ENCODE measurements at places on chromosomes 1 and 21. TPM values are rescaled to one million over a fixed set of nuclear protein-coding genes. Genes with fewer than 3 reads are reported as not detected.
A peak's percentile ranks its signal among the peaks of the same experiment; 100 is the strongest.

DNA sequence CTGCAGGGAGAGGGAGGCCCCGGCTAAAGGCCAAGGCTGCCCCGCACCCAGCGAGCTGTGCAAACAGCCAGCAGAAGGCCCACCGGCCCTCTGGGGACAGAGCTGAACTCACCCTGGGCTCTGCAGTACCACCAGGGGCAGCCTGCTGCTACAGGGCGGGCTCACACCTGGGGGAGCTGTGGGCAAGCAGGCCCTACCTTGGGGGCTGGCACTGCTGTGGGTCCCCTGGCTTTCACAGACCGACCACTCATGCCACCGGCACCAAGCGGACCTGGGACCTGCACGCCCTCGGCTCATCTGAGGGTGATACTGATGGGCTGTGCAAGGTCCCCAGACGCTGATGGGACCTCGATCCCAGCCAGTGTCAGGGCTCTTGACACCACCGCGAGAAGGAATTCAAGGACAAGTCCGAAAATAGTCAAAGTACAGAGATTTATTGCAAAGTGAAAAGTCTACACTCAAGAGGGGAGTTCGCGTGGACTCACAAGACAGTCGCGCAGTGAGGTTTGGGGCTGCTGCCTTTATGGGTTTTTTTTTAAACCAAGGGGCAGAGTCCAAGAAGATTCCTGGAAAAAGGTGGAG is 61.0 kb upstream of the ADARB1 start:
- DNase-seq: peak; percentile 66

DNA sequence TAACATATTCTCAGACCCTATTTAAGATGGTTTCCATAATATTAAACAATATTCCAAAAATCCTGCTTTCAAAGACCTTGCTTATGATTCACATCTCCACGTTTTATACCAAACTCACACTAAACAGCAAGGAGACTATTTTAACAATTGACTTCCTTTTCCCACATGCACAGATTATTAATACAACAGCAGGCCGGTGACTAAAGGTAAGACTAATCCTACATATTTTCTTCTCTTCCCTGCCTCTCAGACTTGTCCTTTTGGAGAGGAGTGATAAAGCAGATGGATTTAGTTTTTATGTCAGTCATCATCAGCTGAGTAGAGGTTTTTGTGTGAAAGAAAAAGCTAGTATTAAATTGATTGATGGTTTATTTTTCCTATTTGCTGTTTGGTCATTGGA is 400.6 kb downstream of the NTNG1 start:
- no peak for DNase-seq

Gene KIAA1614
- 3.9 TPM for total RNA-seq

Gene IBA57
- 6.1 TPM for total RNA-seq

Gene TSSK3
- not detected for total RNA-seq

Data from upper lobe of left lung (tissue), 6 donors.